ENCODE measurements at places on chromosomes 3 and 15. TPM values are rescaled to one million over a fixed set of nuclear protein-coding genes. Genes with fewer than 3 reads are reported as not detected.

Gene MCF2L2
- total RNA-seq = 0.87 TPM

Gene WDR93
- total RNA-seq = not detected

Gene XIRP1
- not detected for total RNA-seq

Gene PCCB
- 80.6 TPM for total RNA-seq

Gene CCDC14
- 41.4 TPM for total RNA-seq

Gene SLC15A2
- 0.40 TPM for total RNA-seq

Gene SAMMSON
- not detected for total RNA-seq

Gene MYZAP
- total RNA-seq = 0.06 TPM

Gene SCN11A
- not detected for total RNA-seq

Gene GUCA1C
- 0.23 TPM for total RNA-seq
